Endothelial cell (in vitro differentiated cells): ENCODE measurements at places on chromosomes 4 and X. TPM values are rescaled to one million over a fixed set of nuclear protein-coding genes. Genes with fewer than 3 reads are reported as not detected.

Gene TEX13B
- total RNA-seq, result not detected

Gene GAGE12F
- total RNA-seq, result not detected

Gene ANAPC4
- total RNA-seq, result 20.1 TPM

Gene MMRN1
- 304 TPM for total RNA-seq

GRCh38 chr4:163137581-163137980, 29.1 kb downstream of the NAF1 start:
- no peaks in the 10 kb centered on the region for H3K36me3 ChIP-seq
- H3K27me3 ChIP-seq, result no peaks in the 10 kb centered on the region

- H3K4me1 ChIP-seq, result peaks cover 3% of the 10 kb centered on the region
- no peak overlapping the region for H3K27ac ChIP-seq
- no peaks in the 10 kb centered on the region for H3K36me3 ChIP-seq
- no peaks in the 10 kb centered on the region for H3K27me3 ChIP-seq
- no peak for DNase-seq
- no peak overlapping the region for H3K4me3 ChIP-seq
Measured at GRCh38 chr4:101050837-101051205, 296.5 kb downstream of the PPP3CA start.

DNA sequence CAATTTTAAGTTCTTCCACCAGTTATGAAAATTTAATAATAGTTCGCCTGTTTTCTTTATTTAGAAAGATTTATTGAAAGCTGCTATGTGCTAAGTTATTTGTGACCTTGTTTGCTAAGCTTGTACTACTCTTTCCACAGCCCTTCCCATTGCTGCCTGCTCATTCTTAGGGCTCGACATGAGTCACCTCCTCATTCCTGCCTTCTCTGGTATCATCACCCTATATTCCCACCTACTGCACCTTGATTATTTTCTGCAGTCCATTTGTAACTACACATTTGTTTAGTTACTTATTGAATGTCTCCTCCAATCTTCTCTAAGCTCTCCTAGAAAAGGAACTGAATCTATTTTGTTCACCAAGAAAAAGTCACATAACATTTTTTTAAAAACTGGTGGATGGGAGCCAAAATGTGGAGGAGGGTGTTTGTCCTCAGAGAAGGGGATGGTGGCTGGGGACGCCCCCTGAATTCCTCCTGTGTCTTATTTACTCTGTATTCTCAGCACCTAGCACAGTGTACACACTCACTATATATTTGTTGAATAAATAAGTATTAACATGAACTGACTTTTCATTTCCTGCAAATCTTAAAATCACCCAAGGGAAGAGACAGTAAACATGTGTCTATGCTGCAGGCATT, 3.7 kb upstream of the RAB9A start:
- no peak overlapping the region for H3K4me3 ChIP-seq
- DNase-seq, result no peak
- H3K27me3 ChIP-seq, result no peaks in the 10 kb centered on the region
- peaks cover 1% of the 10 kb centered on the region for H3K4me1 ChIP-seq
- H3K36me3 ChIP-seq, result no peaks in the 10 kb centered on the region

DNA sequence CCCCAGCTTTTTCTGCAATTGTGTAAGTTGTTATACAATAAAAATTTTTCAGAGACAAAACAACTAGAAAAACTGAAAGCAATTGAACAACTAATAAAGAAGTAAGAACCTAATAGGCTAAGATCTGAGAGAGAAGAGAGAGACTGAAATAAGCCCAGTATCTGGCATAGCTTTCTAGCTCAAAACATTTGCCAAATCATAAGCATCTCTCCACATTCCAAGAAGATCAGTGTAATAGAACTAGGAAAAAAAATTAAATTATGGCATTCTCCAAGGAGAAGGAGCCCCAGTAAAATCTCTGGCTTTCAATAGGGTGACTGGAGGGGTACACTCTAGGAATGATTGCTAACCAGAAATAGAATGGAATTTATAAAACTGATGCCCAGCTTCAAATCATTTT, 19.0 kb upstream of the PPP3CA start:
- H3K4me3 ChIP-seq, result no peak overlapping the region
- H3K27ac ChIP-seq, result no peak overlapping the region
- no peaks in the 10 kb centered on the region for H3K27me3 ChIP-seq
- no peaks in the 10 kb centered on the region for H3K36me3 ChIP-seq

DNA sequence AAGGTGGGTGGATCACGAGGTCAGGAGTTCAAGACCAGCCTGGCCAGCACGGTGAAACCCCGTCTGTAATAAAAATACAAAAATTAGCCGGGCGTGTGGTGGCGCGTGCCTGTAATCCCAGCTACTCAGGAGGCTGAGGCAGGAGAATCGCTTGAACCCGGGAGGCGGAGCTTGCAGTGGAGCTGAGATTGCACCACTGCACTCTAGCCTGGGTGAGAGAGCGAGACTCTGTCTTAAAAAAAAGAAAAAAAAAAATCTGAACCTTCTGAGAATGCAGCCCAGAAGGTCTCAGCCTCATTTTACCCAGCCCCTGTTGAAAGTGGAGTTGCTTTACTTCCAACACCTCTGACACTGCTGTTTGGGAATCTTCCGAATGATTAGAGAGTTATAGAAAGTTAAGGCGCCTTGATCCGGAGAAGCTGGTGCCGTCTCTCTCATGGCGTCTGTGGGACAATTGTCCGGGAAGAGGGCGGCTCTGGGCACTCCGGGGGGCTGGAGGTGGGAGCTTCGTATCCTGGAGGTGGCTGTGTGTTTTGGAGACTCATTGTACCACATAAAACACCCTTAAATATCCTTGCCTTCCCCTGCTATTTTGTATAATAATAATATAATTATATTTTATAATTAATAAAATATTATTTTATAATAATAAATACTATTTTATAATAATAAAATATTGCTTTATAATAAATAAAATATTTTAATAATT, 92.7 kb upstream of the PPP2R3B start:
- H3K4me1 ChIP-seq, result no peaks in the 10 kb centered on the region
- H3K27me3 ChIP-seq, result peaks cover 12% of the 10 kb centered on the region
- peaks cover 16% of the 10 kb centered on the region for H3K36me3 ChIP-seq
- no peak for DNase-seq

GRCh38 chr4:55912249-55912648, 36.5 kb upstream of the CEP135 start:
- no peak overlapping the region for H3K27ac ChIP-seq
- no peaks in the 10 kb centered on the region for H3K4me1 ChIP-seq
- peaks cover 4% of the 10 kb centered on the region for H3K36me3 ChIP-seq
- DNase-seq, result no peak

- H3K27ac ChIP-seq, result no peak overlapping the region
- no peaks in the 10 kb centered on the region for H3K36me3 ChIP-seq
- no peak overlapping the region for H3K4me3 ChIP-seq
- peaks cover 2% of the 10 kb centered on the region for H3K27me3 ChIP-seq
Measured at GRCh38 chr4:171157462-171158082, 655.6 kb upstream of the GALNTL6 start.

DNA sequence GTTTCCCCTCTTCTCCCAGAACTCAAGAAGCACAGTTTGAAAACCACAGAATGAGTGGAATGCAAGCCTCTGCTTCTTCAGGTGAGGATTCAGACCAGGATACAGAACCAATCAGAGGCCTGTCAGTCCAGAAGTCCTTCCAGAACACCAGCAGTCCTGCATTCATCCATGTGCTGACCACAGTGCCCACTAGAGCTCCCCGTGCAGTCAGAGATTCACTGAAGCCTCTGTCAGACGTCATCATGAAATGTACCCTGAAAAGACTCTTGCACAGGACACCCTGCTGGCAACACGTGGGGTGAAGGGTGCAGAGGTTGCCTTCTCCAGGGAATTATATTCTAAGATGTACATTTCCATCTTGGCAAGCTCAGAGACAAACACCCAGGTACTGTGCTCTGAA, 75.9 kb upstream of the LSM6 start:
- peaks cover 7% of the 10 kb centered on the region for H3K4me1 ChIP-seq
- DNase-seq, result no peak
- no peaks in the 10 kb centered on the region for H3K36me3 ChIP-seq

DNA sequence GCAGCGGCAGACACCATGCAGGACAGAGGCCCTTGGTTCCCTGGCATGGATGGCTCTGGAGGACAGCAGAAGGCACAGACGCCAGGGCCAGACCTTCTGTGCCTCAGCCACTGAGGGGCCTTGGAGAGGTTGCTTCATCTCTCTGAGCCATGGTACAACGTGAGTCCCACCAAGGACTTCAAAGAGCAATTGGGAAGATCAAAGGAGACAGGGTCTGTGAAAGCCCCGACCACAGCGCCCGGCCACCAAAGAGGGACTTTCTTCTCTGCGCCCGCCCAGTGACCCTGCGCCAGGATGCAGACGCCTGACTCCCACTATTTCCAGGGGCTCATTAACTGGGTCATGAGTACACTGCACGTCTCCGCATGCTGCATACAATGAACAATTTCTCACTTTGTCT, 174.0 kb downstream of the AFAP1 start:
- H3K27me3 ChIP-seq, result peaks cover 5% of the 10 kb centered on the region
- no peak overlapping the region for H3K27ac ChIP-seq
- H3K4me3 ChIP-seq, result no peak overlapping the region
- H3K36me3 ChIP-seq, result peaks cover 19% of the 10 kb centered on the region
- H3K4me1 ChIP-seq, result no peaks in the 10 kb centered on the region

DNA sequence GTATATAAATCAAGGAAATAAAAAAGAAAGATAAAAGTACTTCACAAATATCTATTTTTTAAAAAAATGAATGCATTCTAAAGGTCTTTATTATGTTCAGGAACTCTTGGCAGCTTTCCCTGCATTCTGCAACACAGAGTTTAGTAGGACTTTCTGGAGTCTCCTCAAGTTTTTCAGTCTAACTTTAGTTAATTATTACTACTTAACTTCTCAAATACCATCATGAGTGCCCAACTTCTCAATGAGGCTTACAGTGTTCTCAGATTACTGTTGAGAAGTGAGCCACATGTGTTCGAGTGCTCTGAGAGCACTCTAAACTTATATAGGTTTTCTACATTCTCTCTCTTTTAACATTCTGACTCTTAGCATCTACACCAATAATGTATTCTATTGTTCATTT, 1852.9 kb upstream of the PCDH10 start:
- H3K27ac ChIP-seq, result no peak overlapping the region
- no peaks in the 10 kb centered on the region for H3K27me3 ChIP-seq
- no peak for DNase-seq
- H3K4me3 ChIP-seq, result no peak overlapping the region
- no peaks in the 10 kb centered on the region for H3K4me1 ChIP-seq

DNA sequence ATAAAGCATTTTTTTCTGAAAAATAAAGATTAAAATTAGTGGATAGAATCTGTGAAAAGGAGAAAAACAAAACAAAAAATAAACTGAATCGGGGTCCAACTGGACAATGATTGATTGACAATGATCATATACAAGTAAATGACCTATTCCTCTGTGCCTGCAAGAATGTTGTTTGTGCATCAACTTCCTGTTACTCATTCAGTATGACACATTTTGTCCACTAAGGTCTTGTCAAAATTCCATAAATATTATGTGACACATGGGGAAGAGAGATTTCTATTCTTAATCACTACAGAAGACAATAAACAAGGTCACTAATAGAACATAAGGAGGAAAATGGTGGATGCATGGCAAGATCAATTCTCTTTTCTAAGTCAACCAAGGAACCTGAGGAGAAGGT, 54.9 kb downstream of the F8 start:
- no peak overlapping the region for H3K27ac ChIP-seq
- H3K4me1 ChIP-seq, result no peaks in the 10 kb centered on the region
- no peaks in the 10 kb centered on the region for H3K36me3 ChIP-seq
- no peak for DNase-seq

- DNase-seq, result peak; percentile 63
- H3K36me3 ChIP-seq, result no peaks in the 10 kb centered on the region
- H3K4me3 ChIP-seq, result peak within 1 kb of the TSS; percentile 51
- H3K27ac ChIP-seq, result peak within 1 kb of the TSS; percentile 97
- H3K27me3 ChIP-seq, result peaks cover 3% of the 10 kb centered on the region
- peaks cover 24% of the 10 kb centered on the region for H3K4me1 ChIP-seq
Measured at GRCh38 chr4:86359944-86360478, at the start of gene MAPK10. Gene MAPK10, minus strand, starts transcription at chr4:86360053.

DNA sequence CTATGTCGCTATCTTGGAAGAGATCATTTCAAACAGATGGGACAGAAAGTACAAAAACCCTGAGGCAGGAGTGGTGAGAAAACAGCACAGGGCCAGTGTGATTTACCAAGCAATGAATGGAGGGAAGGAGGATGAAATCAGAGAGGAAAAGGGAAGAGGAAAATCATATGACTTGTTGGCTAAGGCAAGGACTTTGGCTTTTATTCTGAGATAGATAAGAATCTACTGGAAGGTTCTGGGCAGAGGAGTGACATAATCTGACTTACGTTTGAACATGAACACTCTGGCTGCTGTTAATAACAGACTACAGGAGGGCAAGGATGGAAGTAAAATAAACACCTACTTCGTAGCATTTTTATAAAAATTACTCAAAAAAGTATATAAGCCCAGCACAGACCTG, 207.8 kb upstream of the SLC7A11 start:
- DNase-seq, result no peak
- peak overlapping the region; percentile 1 for H3K27ac ChIP-seq
- H3K4me3 ChIP-seq, result no peak overlapping the region
- H3K4me1 ChIP-seq, result peaks cover 15% of the 10 kb centered on the region

- H3K36me3 ChIP-seq, result no peaks in the 10 kb centered on the region
- no peaks in the 10 kb centered on the region for H3K27me3 ChIP-seq
- no peaks in the 10 kb centered on the region for H3K4me1 ChIP-seq
- H3K4me3 ChIP-seq, result no peak overlapping the region
- DNase-seq, result no peak
Measured at GRCh38 chrX:112832481-112833095, 8.0 kb downstream of the AMOT start.

DNA sequence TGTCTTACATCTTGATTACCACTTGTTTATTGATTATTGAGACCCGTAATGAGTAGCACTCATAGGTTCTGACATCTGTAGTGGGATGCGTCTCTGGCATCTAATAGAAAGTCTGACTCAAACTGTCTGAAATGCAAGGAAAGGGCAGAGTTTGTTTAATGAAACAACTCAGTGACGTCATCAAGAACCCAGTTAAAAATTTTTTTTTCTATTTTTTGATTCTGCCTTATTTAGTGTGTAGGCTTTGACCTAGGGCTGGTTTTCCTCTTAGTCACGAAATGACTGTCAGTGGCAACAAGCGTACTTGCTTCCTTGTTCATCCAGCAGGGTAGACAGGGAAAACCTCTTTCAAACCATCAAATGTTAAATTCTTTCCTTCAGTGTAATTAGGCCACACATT, 3.1 kb upstream of the CDKL5 start:
- no peaks in the 10 kb centered on the region for H3K36me3 ChIP-seq
- DNase-seq, result no peak
- H3K4me1 ChIP-seq, result peaks cover 7% of the 10 kb centered on the region

GRCh38 chrX:12400218-12400617, 261.9 kb downstream of the FRMPD4 start:
- no peaks in the 10 kb centered on the region for H3K27me3 ChIP-seq
- no peak overlapping the region for H3K27ac ChIP-seq
- DNase-seq, result no peak
- no peak overlapping the region for H3K4me3 ChIP-seq

DNA sequence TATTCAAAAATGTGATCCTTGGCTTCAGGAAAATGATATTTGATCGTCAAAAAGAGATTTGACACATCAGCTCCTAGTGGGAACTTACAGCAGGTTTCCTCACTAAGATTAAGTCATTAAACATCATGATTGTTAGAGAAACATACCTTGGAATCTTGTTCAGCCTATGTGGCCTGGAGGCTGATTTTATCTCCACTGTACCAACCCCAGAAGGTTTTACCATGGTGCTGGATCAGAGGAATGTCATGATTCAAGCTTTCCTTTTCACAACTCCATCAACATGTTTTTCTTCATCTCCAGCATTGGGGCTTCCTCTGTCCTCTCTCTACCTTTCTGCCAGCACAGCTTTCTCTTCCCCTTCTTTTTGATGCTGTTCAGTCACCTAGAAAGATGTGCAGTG, 68.4 kb upstream of the MID1IP1 start:
- H3K4me3 ChIP-seq, result no peak overlapping the region
- H3K27ac ChIP-seq, result no peak overlapping the region
- H3K36me3 ChIP-seq, result no peaks in the 10 kb centered on the region
- DNase-seq, result no peak
- H3K4me1 ChIP-seq, result no peaks in the 10 kb centered on the region
- no peaks in the 10 kb centered on the region for H3K27me3 ChIP-seq
